ENCODE measurements at places on chromosomes 6 and 20.

DNA sequence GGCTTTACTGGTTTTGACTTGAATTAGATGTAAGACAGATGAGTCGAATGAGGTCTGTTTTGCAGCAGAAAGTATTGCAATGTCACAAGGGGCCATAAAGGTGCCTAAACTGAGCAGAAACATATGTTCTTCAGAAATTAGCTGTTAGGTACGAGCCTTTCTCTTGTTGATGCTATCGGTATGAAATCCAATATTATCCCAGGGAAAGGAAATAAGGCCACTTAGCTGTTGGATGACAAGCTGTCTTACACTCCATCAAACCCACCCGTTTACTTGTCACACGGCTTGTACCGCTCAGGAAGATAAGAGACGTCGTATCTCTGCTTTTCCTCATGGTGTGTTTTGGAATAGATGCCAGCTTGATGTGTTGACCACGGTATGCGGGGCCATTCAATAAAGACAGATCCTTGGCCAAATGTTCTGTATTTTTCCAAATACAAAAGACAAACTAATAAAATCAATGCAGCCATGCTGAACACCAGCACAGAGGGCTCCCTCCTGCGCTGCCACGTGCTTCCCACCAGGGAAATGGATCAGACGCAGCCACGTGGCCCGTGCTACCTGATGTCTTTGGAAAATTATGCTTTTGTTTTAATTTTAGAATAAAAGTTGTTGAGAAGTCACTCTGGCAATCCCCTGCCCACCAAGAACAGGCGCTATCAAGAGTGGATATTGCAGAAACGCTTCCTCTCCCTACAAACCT, 255.9 kb upstream of the SULF2 start:
- no peak for DNase-seq

DNA sequence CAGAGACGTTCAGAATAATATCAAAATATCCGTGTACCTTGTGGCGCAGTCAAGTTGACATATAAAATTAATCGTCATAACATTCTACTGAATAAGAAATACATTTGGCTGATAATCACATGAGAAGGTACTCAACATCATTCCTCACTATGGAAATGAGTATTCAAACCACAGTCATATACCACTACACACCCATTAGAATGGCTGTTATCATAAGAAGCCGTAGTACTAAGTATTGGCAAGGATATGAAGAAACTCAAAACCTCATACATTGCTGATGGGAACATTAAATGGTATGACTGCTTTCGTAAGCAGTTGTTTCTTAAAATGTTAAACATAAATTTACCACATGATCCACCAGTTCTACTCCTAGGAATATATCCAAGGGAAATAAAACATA, 244.7 kb downstream of the CDKAL1 start:
- no peak for DNase-seq

- DNase-seq: no peak
Measured at GRCh38 chr6:134546962-134547645, 229.2 kb upstream of the SGK1 start.

GRCh38 chr6:170289180-170289931, 1.5 kb downstream of the DLL1 start:
- no peak for DNase-seq

DNA sequence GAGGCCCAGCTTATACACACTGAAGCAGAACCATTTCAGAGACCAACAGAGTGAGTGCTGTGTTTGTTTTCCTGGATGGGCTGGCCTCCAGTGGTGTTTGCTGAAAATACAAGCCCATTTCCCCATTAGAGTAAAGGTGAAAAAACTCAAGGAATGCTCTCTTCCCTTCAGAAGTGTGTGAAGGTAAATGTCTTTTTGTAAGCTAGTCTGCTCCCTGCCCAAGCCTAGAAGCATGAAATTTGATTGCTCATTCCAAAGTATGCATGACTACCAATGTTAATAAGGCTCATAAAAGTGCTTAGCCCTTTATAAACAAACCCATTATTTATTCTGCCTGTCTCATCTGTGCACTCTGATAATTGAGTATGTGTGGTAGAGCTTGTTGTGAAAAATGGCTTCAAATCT, 59.1 kb downstream of the ADGRF1 start:
- no peak for DNase-seq

DNA sequence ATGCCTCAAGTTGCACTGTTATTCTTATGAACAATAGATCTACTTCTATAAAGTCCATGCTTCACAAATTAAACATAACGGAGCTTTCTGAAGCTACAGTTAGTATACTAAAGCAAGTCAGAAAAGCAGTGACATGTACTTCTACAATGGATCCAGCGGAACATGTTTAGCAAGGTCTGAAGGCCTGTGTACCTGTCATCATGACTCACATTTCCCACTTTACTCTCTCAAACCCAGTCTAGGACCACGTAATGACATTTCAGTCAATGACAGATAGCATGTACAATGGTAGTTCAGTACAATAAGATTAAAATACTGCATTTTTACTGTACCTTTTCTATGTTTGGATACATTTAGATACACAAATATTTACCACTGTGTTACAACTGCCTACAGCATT, 132.1 kb downstream of the MMS22L start:
- no peak for DNase-seq

DNA sequence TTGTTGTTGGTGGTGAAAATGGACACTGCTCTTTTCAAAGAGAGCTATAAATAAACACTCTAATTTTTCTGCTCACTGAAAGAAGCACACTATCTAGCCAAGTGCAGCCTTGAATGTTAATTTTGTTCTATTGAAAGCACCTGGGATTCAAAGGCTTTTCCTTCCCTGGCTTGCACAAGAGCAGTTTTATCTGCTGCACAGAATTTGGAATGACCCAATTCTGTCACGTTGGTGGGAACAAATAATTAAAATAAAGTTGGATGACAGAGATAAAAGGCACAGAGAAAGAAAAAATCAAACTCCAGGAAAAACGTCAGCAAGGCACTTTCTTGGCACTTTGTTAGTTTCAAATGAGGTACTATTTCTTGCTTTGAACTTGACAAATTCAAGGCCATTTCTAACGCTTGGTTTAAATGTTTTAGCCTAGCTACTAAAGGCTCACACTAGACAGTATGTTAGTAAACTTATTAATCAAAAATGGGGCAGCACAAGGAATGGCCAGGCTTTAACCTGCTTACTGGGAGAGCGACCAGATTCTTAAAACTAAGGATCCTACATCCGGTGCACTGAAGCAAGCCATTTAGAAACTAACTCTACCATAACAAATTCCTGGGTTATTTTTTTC, 145.5 kb upstream of the ARG1 start:
- DNase-seq: no peak

DNA sequence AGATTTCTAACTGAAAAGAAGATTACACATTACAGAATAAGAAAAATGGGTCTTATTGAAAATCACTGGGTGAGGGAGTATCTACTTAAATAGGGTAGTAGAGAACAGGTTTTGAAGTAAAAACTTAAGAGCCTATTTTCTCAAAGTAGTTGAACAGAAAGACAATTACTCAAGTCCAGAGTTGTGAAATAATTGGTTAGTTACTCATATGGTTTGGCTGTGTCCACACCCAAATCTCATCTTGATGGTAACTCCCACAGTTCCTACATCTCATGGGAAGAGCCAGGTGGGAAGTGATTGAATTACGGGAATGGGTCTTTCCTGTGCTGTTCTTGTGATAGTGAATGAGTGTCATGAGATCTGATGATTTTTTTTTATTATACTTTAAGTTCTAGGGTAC, 1035.3 kb upstream of the GJE1 start:
- no peak for DNase-seq

DNA sequence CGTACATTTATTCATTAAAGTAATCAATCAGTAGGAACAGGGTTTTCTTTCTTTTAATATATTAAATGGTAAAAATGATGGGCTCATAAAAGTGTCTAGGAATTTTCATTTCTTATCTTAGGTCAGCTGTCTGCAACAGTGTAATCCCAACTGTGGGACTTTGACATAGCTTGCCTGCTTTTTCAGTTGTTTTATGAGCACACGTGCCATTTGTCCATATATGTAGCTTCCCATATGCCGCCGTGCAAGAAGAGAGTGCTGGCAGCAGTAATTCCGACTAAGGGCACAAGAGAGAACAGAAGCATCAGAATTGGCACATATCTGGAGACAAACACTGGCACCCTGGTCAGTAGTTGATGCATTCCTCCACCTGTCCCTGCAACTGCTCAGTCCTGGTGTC, 20.9 kb upstream of the EEF1E1 start:
- DNase-seq: no peak

DNA sequence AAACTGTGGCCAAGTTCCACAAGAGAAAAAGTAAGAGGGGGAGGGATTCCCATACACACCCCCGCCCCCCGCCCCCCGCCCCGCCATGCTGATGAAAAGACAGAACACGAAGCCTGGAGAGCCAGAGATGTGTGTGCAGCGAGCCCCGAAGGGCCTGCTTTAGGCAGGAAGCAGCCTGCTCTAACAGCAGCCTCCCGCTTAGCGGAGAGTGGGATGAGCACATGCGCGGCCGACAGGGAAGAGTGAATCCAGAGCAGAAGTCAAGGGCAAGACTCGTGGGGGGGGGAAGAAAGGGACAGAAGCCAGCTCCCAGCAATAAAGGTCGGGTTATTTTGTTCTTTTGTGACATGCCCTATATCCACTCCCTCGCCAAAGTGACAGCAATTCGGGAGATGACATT, 67.2 kb upstream of the PTGIS start:
- DNase-seq: peak; percentile 77

DNA sequence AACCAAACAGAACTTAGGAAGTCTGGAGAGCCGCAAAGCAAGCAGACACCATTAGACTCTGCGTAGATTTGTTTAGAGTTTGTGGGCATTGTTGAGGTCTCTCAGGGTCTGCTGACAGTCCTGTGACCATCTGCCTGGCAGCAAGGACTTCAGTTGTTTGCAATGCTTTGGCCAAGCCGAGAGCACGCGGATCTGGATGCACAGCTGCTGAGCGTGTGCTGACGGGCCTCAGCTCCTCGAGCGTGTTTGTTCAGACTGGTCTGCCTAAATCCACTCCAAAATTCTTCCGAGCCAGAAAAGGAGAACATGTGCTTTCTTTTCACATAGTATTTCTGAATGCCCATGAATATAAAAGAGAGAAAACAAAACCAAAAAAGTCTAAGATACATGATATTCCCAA, 159.0 kb downstream of the ZNF217 start:
- DNase-seq: peak; percentile 51

DNA sequence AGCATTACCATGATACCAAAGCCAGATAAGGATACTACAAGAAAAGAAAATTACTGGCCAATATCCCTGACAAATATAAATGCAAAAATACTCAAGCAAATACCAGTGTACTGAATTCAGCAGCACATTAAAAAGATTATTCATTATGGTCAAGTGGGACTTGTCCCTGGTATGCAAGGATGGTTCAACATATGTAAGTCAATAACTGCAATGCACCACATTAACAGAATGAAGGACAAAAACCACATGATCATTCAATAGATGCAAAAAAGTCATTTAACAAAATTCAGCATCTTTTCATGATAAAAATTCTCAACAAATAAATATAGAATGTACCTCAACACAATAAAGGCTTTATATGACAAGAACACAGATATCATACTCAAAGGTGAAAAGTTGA, 9.1 kb upstream of the DEFB125 start:
- no peak for DNase-seq

- no peak for DNase-seq
Measured at GRCh38 chr6:155008625-155009024, 13.5 kb downstream of the TIAM2 start.

GRCh38 chr6:25017932-25018567, 82.3 kb upstream of the RIPOR2 start:
- peak; percentile 67 for DNase-seq

DNA sequence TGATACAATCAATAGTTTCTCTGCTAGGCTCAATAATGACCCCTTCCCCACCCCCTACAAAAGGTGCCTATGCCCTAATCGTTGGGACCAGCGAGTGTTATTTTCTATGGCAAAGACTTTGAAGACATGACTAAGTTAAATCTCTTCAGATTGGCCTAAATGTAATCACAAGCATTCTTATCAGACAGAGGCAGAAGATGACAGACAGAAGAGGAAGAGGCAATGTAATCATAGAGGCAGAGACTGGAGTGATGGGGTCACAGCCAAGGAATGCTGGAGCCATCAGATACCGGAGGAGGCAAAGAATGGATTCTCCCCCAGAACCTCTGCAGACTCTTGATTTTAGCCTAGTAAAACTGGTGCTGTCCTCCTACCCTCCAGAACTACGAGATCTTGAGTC, 159.3 kb downstream of the EDN1 start:
- DNase-seq: no peak

- DNase-seq: no peak
Measured at GRCh38 chr6:18269253-18269652, 4.9 kb upstream of the DEK start.

GRCh38 chr6:56802584-56802983, 152.3 kb upstream of the BEND6 start:
- peak; percentile 51 for DNase-seq

DNA sequence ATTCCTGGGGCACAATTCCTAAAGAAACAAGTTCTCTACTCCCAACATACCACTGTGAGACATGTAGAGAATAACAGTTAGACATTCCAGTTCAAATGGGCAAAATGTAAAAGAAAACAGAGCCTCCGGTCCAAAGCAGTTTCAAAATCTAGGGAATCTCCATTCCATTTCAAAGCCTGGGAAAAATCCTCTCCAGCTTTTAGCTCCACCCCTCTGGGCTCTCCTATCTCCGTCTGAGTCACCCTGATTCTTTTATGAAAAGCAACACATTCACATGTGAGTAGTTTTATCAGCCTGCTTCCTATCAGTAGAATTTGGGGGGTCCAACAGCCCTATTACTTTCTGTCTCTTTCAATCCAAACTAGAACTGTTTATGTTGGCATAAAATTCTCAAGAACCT, 3.7 kb downstream of the CSNK2A1 start:
- no peak for DNase-seq

- DNase-seq: peak; percentile 62
Measured at GRCh38 chr6:35043381-35044130, 97.6 kb downstream of the TCP11 start.

GRCh38 chr6:157570104-157570503, 189.1 kb downstream of the ZDHHC14 start:
- peak; percentile 29 for DNase-seq

GRCh38 chr6:92114091-92114675, 1305.2 kb downstream of the EPHA7 start:
- DNase-seq: no peak

- no peak for DNase-seq
Measured at GRCh38 chr6:12865671-12866181, 149.2 kb downstream of the PHACTR1 start.

GRCh38 chr6:81067057-81067456, 685.4 kb downstream of the TENT5A start:
- DNase-seq: no peak

DNA sequence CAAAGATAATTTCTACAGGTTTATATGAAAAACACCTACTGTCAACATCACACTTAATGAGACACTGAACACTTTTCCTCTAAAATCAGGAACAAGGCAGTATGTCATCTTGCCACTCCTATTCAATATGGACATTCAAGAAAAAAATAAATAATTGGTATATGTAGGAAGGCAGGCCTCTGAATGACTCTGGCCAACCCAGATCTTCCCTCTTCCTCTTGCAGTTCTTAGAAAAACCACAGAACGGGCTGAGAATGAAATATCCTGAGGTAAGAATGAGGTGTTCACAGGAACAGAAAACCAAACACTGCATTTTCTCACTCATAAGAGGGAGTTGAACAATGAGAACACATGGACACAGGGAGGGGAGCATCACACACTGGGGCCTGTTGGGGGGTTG, 1207.2 kb upstream of the CITED2 start:
- no peak for DNase-seq
